CD4-positive, alpha-beta T cell treated with Interleukin-2 at 100 ng/mL for 4 hours (primary cell): ENCODE measurements at places on chromosomes 16 and 17.
A peak's percentile ranks its signal among the peaks of the same experiment; 100 is the strongest.

- no peak for DNase-seq
Observed at GRCh38 chr16:9058211-9058610, 33.2 kb upstream of the HAPSTR1 start.

DNA sequence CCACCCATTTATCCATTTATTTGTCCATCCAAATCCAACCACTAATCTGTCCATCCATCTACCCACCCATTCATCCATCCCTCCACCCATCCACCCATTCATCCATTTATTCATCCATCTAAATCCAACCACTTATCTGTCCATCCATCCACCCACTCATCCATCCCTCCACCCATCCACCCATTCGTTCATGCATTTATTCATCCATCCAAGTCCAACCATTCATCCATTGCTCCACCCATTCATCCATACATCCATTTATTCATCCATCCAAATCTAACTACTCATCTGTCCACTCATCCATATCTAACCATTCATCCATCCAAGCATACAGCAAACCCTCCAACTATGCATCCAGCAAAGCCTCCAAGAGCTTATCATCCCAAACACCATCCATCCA is 267.3 kb downstream of the XYLT1 start:
- no peak for DNase-seq

DNA sequence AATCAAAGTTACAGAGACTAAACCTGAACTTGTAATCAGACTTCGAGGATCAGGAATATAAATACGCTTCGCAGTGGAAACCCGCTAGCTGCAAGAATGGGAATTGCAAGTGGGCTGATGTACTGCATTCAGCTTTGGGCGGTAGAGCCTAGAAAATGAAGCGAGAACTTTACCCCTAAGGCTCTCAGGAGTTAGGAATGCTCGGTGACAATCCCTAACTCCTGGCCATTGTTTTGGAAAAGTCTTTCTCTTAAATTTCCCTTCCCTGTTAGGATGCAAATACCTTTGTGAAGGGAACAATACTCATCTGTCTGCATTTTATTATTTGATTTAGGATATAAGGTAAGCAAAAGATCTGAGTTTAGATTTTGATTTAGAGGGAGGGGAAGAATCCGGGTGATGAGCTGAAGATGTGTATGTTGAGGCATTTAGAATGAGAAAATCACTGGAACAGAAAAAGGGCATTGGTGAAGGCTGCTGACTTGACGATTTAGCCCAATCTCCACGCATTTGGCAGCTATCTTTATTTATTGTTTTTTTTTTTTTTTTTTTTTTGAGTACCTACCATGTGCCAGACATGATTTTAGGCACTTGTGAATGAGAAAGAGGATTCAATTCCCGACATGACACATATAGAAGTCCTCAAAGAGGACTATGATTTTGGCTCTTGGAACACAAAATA is 2.2 kb upstream of the TOX3 start:
- DNase-seq = no peak

- DNase-seq = no peak
Observed at GRCh38 chr16:15644267-15644961, 1.5 kb upstream of the MARF1 start.

GRCh38 chr17:60091908-60092331 is 13.2 kb upstream of the HEATR6 start:
- DNase-seq = no peak

- DNase-seq = peak; percentile 50
Observed at GRCh38 chr17:77373299-77374169, 232.8 kb downstream of the SEC14L1 start.

- no peak for DNase-seq
Observed at GRCh38 chr17:2874189-2874686, 78.0 kb downstream of the RAP1GAP2 start.

- DNase-seq = no peak
Observed at GRCh38 chr17:16398270-16399267, 16.8 kb upstream of the TRPV2 start.

GRCh38 chr17:53924530-53925455 is 102.1 kb downstream of the KIF2B start:
- DNase-seq = no peak

- DNase-seq = no peak
Observed at GRCh38 chr16:86653285-86654006, 75.1 kb downstream of the FOXL1 start.

GRCh38 chr17:39719563-39720355 is 10.6 kb downstream of the MIEN1 start:
- no peak for DNase-seq

DNA sequence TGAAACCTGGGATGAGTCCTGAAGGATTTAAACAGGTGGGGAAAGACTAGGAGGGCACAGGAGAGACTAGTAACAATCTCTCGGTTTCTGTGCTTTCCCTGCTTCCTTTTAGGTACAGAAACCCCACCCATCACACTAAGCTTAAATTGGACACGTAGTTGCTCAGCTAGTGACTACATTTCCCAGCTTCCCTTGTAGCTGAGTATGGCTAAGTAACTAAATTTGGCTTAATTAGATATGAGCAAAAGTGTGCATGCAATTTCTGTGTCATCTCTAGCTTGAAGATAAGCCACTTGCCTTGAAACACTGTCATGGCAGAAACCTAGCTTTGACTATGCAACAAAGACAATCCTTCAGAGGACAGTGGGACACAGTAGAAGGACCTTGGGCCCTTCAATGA is 36.5 kb downstream of the CACNG1 start:
- DNase-seq = no peak

DNA sequence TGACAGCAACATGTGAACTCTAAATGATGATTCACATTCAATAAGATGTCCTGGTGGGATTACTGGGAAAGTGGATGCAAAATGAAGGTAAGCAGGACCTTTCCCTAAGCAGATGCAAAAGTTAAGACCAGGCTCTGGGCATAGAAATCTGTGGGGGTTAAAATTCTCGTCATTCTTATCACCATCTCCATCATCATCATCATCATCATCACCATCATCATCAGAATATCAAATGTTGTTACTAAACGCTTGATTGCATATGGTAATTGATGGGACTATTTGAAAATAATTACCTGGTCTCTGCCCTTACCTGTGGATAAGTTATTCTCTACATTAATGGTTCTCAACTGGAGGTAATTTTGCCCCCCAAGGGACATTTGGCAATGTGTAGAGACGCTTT is 41.9 kb upstream of the TMEM132E start:
- no peak for DNase-seq

- DNase-seq = no peak
Observed at GRCh38 chr16:26071101-26071866, 379.5 kb downstream of the HS3ST4 start.

- DNase-seq = no peak
Observed at GRCh38 chr17:4532860-4533522, 22.2 kb downstream of the MYBBP1A start.

DNA sequence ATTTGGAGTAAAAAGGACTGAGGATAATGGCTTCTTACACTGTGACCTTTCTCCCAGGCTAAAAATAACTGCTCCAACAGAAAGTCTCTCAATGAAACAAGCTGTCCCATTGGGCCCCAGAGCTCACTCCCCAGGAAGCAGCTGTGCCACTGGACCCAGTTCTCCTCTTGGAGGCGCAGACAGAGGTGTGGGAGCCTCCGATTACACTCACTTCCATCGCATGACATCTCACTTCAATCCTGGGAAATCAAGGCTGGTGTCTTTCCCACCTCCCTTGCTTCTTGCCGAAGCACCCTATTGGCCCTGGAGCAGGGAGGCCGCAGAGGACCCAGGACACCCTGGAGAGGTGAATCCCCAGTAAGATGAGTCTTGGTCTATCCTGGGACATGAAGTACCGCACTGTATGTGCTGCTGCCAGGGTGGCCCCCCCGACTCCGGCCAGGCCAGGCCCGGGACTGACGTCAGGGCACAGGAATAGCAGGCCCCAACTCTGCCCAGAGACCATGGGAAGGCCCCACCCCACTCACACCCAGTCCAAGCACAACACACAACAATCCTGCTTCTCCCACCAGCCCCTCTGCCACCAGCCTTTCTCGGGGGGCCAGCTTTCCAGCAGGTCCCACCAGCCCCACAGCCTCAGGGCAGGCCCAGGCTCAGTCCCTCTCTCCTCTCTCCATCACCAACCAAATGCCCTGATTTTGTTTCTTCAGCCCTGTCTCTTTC is 29.5 kb downstream of the SRL start:
- no peak for DNase-seq

DNA sequence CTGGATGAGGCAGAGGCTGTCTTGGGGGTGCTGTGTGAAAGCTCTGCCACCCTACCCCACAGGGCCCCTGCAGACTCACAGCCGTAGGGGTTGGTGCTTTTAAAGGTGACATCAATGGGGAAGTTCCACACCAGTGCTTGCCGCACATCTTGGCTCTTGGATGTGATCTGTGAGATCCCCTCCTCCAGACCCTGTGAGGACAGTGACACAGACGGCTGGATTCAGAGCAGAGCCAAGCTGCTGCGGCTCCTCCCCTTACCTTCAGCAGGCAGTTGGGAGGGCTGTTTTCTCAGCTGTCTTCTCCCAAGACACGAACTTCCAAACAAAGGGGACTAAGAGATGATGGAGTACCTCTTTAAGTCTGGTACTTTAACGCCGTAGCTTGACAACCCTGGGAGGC is 4.8 kb downstream of the B9D1 start:
- DNase-seq = no peak

DNA sequence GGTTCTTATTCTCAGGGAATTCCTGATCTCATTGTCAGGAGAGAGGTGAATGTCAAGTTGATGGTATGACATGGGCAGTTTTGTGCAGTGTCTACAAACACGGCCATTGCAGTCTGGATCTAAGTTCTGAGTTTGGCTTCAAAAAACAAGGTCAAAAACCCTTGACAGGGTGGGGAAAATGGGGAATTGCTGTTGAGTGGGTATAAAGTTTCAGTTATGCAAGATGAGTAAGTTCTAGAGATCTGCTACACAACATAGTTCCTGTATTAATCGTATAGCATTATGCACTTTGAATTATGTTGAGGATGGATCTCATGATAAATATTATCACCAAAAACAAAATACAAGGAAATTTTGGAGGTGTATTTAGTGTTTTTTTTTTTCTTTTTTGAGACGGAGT is 36.6 kb upstream of the CARMIL2 start:
- DNase-seq = no peak

GRCh38 chr17:2828397-2829038 is 32.3 kb downstream of the RAP1GAP2 start:
- DNase-seq = peak; percentile 79

GRCh38 chr17:75288770-75289114 is 491 bp downstream of the SLC25A19 start:
- DNase-seq = peak; percentile 40
